ENCODE measurements at places on chromosomes 13 and 19.

GRCh38 chr13:61700620-61701019 lies 285.0 kb upstream of the PCDH20 start:
- no peak for DNase-seq

DNA sequence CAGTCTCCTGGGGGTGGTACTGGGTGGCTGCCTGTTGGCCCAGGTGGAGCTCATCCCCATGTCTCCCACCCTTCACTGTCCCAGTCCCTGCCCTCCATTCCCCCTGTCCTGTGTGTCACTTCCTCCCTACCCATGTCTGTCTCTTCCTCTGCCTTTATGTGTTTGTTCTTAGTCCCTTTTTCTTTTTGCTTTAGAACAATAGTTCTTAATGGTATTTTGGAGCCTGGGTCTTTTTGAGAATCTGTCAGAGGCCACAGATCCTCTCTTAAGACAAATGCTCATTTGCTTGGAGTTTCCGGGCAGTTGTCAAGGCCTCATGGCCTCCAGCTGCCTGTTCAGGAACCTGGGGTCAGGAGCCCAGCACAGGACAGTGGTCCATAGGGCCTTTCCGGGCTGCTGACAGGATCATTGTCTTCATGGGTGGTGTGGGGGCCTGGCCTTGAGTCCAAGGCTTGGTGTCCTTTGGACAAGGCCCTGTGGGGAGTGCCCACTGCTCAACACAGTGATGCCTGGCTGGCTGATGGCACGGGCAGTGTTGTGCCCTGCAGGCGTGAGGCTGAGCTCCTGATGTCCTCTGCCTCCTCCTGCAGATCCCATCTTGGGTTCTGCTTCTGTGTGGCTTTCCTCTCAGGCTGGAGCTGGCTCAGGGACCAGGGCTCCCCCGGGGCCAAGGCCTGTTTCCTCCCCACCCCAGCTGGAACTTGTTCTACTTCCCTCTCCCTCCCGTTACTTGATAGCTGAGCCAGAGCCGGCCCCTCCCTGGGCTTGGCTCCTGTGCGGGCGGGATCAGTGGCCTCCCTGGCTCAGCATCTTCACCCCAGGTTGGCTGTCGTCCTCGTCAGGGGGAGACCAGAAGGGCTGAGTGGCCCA lies 3.5 kb downstream of the EGLN2 start:
- no peak for DNase-seq

- DNase-seq, result no peak
These were observed 27.1 kb downstream of the IZUMO4 start for GRCh38 chr19:2123682-2124387.

DNA sequence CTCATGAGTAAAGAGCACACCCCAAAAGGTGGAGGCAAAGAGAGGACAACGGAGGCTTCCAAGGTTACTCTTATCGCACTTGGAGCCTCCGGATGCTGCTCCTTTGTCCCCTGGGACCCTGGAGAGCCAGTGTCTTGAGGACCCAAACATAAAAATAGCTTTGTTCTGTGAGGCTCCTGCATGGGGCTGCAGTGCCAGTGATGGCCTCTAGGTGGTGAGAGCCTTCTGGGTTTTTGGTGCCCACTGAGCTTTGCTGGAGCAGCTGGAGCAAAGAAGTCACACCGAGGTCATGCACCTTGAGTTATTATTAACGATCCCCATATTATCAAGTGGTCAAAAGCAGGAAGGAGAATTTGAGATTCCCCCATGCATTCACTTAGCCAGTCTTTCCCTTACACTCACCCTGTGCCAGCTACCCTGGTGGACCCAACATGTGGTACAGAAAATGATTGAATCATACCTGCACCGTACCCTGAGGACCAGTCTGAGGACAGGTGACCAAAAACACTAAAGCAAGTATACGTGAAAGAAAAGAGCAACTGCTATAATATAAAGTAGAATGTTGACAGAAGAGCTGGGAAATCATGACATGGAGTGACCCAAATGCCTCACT lies 41.5 kb downstream of the ZNF682 start:
- no peak for DNase-seq

DNA sequence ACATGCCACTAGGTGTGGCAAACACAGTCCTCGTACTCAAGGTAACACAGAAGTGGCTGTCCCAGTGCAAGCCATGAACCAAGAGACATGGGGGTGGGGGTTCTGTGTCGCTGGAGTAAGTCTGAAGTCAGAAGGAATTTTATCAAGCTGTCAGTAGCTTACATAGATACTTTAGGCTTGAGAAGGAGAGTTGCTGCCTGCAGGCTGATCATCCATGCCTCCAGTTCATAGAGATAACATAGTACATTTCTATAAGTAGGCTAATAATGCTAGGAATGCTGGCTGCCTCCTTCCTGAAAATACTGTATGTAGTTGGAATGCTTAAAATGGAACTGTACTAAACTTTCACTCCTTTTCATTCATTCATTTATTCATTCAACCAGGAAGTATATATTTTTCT lies 70.1 kb downstream of the CAB39L start:
- no peak for DNase-seq

GRCh38 chr13:35477386-35477946 lies 977 bp upstream of the MAB21L1 start:
- DNase-seq, result no peak

DNA sequence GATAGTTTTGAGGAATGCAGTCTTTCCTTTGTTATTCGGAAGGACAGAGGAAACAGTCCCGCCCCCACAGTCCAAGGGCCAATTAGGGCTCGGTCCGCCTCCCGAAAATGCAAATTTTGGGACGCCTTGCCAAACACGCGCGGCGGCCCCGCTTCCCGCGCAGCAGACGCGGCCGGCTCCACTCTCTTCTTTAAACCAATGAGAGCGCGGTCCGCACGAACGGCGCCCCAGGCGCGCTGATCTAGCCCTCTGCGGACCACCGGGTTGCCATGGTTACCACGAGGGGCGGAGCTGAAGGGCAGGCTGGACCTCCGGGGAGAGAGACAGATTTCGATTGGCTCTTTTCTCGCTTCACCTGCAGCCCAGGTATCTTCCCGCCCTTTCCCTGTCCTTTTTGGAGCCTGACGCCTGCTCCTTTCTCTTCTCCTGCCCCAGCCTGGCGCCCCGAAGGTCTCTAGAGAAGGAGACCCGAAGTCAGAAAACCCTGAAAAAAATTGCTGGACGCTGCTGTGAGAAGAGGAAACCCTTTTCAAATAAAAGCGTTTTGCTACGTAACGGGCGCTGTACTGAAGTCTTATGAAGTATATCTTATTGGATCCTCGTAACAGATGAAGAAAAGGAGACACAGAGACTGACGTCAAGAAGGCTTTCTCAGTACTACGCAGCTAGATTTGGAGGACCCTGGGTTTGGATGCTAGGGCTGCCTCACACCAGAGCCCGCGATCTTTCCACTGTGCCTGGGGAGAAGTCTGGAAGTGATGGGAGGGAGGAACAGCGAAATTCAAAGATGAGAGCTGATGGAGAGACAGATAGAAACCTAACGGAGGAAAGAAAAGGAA lies 2.0 kb downstream of the PTH2 start:
- DNase-seq, result peak; percentile 25

DNA sequence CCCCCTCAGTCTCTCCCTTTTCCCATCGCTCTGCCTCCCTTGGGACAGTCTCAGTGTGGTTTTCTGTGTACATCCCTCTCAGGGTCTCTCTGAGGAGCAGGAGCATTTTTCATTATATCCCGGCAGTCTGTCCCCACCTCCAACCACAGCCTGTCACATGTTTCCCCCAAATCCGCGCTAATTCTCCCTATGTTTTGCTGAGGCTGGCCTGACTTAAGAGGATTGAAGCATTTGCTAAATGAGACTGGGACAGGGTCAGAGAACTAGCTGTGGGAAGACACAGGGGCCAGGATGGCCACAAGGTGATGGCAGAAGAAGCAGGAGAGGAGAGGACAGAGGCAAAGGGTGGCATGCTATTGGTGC lies 5.5 kb downstream of the TPRX1 start:
- no peak for DNase-seq

GRCh38 chr13:93378184-93378583 lies 151.6 kb downstream of the GPC6 start:
- no peak for DNase-seq

DNA sequence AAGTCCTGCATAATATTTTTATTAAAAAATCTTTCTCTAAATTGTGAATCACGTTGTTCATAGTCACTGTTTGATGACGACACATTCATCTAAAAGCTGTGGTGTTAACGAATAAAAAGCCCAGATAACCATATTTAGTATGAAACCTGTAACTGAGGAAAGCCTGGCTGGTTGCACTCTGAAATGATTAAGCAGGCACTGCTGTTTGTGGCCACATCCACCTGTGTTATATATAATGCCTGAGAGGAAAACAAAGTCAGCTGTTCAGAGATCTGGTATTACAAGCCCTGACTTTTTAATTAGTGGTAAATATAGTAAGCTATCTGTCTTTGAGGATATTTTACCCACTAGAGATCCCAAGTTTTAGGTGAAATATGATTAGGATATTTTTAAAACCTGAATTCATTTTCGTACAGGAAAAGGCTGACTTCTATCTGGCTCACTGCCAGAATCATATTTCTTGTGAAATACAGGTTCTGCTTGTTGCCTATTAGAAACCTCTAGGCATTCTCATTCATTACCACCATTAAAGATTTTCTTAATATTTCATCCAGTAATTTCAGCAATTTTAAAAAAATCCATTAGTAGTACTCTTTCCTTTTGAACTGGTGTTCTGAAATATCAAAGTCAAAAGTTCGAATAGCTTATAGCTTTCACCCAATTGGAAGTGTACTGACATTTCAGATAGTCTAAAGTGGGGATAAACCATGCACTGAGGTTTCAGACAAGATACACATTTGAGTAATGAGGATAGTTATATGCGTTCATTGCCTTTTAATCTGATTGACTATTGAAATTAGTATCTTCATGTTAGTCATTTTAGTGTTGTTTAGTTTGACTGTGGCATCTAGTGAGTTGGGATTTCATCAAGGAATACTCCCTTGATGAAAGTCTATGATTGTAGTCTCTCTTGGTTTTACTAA lies 79.7 kb downstream of the LMO7 start:
- DNase-seq, result no peak

DNA sequence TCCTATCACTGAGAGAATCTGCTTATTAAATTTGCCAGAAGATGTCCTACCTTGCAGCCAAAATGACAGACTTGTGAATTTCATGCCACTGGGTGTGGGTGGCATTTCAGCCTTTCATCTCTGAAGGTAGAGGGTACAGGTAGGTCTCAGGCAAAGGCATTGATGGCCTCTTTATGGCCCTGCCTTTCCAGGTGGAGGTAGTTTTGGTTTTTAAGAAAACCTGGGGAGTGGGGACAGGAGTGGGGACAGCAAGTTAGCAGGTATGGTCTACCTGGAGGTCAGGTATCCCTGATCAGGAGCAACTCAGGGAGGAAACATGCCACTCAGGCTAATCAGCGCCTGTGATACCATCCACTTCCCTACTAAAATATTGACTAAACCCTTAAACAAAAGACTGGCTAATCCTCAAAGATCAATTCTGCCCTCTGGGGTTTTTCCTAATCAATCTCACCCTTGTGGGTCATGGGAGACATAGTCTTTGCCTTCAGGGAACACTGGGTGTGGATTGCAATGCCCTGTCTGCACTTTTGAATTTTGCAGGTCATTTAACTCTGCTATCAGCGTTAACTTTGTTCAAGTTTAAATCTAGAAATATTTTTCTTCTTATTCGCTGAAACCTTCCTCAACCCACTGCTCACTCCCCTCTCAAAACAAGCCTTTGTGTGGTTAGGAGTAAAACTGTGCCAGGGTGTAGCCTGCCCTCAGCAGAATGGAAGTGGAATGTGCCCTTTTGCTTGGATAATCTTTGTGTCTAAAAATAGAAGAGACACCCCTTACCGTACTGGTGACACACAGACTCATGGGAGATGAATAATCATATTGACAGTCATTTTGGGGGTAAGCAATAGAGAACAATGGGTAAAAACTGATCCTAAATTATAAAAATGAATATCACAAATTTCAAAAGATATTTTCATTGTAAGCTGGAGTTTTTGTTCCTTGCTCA lies 233.7 kb downstream of the COG6 start:
- DNase-seq, result no peak

DNA sequence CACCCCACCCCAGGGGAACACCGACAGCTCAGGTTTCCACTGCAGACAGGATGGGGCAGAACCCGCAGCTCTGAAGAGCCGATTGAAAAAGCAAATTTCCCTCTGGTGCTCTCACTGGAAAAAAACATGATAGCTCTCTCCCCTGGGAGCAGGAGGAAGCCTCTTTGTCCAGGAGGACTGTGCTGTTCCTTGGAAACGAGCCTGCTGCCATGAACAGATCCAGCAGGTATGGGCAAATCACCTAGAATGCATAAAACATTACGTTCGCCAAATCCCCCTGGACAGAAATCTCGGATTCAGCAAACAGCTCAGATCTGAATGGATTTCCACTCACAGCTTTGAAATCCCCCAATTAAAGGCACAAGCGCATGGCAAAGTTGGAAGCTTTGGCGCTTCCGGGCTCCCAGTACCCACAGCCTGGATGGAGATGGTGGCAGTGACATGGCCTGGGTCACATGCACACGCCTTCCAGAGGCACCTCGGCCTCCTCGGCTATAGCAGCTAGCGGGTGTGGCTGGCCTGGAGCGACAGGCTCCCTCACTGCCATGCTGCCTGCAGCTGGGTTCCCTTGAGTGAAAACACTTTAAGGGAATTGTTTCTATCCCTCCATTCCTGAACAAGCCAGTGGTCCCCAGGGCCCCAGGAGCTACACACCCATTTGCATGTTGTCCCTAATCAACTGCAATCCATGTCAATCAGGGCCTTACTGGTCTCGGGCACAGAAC lies 59.1 kb downstream of the CEBPG start:
- DNase-seq, result no peak

DNA sequence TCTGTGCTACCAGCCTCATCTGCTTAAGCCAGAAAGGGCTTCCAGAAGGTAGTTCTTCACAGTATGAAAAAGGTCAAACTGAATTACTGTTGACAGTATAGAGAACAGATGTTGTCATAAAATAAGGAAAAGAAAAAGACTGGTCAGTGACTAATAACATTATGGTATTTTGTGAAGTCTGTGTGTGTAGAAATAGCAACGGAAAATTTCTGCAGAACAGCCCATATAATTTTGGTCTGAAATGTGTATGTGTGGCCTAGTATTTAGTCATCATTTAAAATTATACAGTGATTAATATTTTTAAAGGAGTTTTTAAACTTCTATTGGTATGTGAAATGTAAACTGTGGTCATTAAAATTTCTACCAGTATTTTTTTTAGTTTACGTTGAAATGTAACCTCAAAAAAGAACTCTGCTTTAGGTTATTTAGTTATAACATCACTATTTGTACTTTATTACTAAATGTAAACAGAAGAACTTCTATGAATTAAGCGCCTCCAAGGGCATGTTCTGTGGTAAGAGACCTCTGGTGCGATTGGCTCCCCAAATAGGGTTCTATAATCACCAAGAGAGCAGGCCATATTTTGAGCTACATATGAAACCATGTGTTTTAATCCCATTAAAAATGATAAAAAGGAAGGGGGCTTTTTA lies 3.3 kb upstream of the GPR183 start:
- DNase-seq, result peak; percentile 69

DNA sequence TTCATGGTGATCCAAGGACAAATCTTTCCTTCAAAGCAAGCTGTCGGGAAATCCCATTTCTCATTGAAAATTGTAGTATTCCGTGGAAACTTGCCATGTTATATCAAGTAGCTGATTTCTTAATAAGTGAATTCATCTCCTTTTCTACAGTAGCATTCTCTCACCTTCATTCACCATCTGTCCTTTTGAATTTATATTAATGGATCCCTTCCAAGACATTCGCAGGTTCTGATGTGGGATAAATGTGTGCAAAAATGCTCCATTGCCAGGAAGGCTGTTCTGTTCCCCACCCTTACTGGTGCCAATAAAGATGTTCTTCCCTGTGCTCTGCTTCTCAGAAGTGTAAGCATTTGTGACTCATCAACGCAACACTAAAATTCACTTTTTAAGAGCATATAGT lies 36.2 kb downstream of the AMER2 start:
- DNase-seq, result no peak

GRCh38 chr13:49791315-49791710 lies 1.2 kb downstream of the KPNA3 start:
- no peak for DNase-seq
